ENCODE measurements at places on chromosomes 3 and 15.

- DNase-seq, result no peak
Observed at GRCh38 chr3:33016846-33017405, 65.5 kb downstream of the CCR4 start.

GRCh38 chr3:54443561-54444161 is 321.3 kb downstream of the CACNA2D3 start:
- DNase-seq, result no peak

DNA sequence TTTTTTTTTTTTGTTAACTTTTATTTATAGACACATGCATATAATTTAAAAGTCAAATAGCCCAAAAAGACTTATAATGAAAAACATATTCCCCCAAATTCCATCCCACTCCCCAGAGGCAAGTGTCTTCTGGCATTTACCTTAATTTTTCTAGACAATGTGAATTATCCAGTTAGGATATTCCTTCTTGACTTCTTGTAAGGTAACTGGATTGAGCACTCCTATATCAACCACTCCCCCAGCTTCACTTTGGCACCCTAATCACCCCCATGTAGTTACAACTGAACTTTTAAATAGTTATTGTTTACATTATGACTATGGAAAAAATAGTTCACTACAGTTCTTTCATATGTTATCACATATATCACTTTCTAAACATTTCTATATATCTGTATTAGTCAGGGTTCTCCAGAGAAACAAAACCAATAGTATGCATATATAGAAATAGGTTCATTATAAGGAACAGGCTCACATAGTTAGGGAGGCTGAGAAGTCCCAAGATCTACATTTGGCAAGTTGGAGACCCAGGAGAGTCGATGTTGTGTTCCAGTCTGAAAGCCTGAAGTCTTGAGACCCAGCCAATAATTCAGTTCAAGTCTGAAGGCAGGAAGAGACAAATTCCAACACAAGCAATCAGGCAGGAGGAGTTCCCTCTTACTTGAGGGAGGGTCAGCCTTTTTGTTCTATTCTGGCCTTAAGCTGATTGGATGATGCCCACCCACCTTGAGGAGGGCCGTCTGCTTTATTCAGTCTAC is 175.8 kb downstream of the THSD4 start:
- no peak for DNase-seq

DNA sequence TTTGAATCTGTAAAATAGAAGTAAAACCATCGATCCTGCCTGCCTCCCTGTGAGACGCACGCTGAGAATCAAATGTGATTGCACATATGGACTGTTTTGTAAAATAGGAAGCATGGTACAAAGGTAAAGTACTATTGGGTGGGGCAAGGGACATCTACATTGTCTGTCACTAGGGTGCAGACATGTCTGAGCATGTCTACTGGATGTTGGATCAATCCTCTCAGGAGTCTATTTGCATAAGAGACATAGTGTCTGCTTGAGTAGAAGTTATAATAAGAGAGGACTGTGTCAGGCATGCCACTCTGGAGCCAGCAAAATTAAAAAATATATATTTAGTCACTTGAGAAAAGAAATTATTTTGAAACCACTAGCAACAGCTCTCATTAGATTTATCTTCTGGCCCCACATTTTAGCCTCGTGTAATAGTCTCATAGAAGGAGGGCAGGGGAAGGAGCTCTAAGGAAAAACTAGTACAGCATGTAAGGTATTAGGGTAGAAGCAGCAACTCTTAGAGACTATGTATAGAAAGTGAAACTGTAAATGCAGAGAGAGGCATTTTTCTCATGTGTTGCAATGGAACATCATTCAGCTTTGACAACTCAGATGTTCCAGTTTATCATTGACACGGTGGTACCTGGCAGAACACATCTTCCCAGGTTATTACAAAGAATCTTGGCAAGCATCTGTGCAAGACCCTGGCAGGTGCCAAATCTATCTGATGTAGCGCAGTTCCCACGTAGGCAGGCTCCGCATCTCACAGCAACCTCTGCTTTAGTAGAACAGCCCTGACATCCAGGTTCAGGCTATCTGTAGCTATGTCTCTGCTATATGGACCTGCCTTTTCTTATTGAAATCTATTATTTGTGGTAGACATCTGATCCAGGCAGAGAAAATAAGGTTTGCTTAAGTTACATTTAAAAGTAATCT is 85.2 kb upstream of the CHL1 start:
- DNase-seq, result no peak

Measured in T-helper 9 cell (primary cell).